Mucosa of gallbladder (tissue), 1 donor: ENCODE measurements at places on chromosomes 6 and 20. TPM values are rescaled to one million over a fixed set of nuclear protein-coding genes. Genes with fewer than 3 reads are reported as not detected.

DNA sequence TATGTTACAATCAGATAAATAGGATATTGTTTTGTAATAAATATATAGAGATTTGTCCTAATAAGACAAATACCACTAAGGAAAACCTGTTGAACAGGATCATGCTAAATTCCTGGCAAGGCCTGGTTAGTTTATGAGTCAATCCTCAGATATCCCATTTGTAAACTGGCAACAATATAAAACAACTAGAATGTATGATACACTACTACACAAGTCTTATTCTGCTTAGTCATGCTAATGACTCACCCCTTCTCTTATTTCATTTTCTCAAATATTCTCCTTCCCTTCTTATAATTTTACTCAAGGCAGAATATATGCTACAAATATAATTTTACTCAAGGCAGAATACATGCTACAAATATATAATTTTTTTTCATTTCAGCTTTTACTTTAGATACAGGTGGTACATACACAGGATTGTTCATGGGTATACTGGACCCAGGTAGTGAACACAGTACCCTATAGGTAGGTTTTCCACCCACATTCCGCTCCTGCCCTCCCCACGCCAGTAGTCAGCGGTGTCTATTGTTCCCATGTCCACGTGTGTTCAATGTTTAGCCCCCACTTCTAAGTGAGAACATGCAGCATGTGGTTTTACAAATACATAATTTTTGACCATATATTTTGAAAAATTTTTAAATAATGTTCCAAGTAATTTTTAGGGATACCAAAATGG lies 6.3 kb downstream of the OSER1 start:
- no peak for DNase-seq

- DNase-seq, result no peak
These were observed 250.3 kb downstream of the TTLL2 start for GRCh38 chr6:167575158-167575696.

Gene ADGRF4
- 0.52 TPM for total RNA-seq

GRCh38 chr6:131565056-131565455 lies 8.0 kb upstream of the ARG1 start:
- no peak for DNase-seq

Gene SLC17A1
- total RNA-seq, result 0.63 TPM

Gene INSM1
- not detected for total RNA-seq

DNA sequence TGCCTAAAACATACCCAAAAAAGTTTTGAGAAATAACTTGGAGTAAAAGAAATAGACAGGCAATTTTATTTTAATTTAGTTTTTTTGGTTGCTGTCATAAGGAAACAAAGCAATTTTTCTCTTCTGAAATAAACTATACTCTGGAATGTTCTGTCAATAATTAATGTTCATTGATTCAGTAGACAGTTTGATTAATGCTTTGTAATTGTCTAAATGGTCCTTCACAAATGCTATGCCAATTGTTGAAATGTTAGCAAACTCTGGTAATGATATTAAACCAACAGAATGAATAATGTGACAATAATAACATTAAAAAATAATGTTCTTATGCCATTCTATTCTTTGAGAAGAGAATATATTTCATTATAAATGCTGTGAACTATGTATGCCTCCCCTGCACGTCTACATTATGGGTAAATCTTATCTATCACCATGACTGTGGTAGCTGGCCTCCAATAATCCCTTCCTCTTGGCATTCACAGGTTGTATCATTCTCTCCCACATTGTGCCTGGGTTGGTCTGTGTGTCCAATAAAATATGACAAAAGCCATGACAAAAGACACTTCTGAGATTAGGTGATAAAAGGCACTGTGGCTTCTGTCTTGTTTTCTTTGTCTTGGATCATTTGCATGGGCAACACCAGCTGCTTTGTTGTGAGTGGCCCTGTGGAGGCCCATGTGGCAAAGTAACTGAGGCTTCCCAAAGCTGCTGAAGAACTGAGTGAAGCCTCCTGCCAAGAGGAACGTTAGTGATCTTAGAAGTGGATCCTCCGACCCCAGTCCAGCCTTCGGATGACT lies 25.1 kb downstream of the IL20RA start:
- DNase-seq, result no peak

DNA sequence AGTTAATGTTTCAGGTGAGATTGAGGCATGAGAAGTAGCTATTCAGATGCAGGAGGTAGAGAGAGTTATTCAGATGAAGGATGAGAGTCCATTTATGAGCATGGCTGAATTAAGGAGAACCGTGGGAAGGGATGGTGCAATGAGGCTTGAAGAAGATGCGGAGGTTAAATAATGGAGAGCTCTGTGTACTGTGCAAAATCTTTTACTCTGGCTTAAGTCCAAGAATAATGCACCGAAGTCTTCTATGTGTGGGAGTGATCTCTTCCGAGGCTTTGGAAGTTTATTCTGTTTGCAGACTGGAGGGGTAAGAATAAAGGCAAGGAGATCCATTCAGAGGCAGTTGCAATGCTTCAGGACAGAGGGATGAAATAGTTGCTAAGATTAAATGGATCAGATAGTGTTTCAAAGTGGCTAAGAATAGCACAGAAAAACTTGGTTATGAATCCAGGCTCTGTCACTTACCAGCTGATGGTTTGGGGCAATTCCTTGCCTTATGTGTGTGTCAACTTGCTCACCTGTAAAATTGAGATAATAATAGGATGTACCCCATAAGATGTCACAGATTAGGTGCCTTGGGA lies 467.1 kb downstream of the HDGFL1 start:
- DNase-seq, result no peak

Gene ENPP4
- total RNA-seq, result 18.0 TPM

Gene KIF25
- total RNA-seq, result 0.43 TPM

DNA sequence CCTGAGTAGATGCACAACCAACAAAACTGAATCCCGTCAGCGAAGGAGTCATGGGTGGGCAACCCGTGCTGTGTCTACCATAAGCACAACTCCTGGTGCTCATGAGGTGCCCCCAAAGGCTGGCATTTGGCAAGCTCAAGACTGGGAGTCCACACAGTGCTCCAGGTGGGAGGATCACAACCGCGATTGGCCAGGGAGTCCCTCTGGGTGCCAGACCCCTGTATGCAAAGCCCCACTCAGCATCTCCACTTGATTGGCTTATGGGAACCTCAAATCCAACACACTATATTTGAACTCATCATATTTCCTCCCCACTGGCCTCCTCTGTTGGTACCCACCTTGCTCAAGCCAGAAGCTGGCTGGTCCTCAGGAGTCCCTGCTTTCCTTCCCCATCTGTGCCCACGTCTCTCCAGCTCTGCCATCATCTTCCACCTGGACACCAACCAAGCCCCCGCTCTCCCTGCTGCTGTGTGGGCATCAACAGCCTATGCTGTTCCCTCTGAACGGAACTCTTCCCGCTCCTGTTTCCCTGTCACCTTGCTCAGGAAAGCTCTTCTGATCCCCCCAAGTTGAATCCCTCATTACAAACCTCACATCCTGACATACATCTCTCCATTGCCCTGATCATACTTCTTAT lies 142.3 kb upstream of the PTPN1 start:
- no peak for DNase-seq

DNA sequence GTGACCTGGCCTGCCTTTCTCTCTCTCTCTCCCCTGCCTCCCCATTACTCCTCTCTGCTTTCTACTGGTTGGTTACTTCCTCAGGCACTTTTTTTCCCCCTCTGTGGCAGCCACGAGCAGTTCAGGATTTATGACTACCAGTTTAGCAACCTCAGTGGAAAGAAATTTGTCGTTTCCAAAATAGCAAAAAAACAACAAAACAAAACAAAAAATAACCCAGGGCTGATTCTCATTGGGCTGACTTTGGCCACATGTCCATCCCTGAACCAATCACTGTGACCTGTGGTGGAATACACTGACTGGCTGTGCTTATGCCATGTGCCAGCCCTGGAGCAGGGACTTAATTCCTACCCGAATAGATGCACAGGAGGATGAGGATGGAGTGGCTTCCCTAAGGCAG lies 137.4 kb downstream of the TFAP2C start:
- DNase-seq, result no peak

GRCh38 chr6:106611030-106611429 lies 18.3 kb downstream of the RTN4IP1 start:
- DNase-seq, result no peak

- DNase-seq, result no peak
These were observed 55.0 kb upstream of the DACT2 start for GRCh38 chr6:168374541-168375071.

DNA sequence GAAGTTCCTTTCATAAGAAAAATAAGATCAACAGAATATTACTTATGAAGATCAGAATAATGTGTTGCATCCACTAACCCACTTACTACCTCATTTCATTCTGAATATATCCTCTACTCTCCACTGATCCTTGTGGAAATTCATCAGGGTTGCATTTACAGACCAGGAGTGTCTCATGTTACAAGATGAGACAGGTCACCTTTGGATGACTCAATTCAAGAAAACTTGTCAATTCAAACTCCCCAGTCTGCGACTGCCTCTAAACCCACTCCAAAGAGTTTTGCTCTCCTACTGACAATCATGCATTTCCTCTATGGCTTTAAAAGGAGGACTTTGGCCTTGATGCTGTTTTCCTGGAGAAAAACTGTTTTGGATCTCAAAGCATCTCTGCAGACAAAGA lies 68.4 kb downstream of the ID4 start:
- no peak for DNase-seq

DNA sequence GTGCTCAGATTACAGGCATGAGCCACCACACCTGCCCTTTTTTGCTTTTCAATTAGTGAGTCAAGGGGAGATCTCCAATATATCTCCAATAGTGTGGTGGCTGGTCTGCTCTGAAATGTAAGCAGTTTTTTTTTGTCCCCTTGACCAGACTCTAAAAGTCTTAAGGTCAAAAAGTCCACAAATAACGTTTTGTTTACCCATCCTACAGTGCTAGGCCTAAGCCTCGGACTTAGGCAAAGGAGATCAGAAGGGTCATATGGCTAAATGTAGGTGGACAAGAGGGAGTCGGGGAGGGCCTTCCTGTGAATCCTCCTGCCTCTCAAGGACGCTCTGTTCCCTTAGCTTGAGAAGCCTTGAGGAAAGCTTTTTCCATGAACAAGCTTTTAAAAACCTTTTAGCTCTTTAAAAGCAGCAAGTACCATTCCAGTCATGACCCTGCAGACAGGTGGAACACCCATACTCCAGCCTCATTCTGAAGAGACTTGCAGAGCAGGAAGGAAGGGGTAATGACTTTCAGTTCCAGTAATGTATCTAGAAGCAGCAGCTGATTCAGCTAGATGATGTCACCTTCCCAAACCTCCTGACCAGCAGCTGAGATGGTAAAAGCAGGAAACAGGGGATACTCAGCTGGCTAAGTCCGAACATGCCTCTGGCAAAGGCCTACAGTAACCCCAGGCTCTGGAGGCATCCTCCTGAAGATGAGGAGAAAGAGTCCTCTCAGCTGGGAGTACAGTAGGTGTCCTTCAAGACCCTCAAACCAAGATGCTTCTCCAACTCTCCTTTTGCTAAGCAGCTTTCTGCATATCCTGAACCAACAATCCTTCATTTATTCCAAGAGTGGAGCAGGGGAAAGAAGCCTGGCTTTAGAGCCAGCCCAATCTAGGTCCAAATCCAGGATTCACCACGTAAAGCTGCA lies 23.6 kb downstream of the BCL2L1 start:
- DNase-seq, result peak; percentile 87

- DNase-seq, result no peak
These were observed 123.8 kb upstream of the TMEM170B start for GRCh38 chr6:11413728-11414127.

DNA sequence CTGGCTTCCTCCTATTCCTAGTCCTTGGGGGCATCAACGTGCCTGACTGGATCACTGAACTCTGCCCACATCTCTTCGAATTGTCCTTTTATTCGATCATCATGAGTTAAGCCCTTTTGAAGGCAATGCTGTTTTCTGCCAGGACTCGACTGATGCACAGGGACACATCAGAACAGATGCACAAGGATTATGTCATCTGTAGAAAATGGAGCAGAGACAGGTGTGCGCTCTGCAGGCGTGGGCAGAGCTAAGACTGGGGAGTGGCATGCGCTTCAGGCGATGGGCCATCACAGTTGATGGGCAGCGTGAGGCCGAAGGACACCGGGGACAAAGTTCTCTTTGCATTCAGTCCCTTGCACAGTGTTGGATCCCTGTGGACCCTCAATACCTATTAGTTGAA lies 13.1 kb downstream of the GABRR1 start:
- DNase-seq, result no peak

DNA sequence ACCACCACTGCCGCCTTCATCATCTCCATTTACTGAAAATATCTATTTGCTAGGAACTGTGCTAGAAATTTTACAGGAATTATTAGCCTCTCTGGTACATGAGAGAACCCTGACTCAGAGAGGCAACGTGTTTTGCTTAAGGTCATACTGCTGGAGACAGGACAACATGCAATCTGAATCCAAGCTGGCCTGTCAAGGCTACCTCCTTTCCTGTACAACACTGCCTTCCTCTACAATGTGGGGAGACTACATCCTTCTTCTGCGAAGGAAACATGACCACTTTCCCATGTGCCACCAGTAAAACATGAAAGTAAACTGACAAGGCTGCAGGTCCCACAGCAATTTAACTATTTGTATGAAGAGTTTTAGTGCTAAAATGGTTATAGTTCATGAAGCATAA lies 200.9 kb downstream of the BACH2 start:
- DNase-seq, result no peak

DNA sequence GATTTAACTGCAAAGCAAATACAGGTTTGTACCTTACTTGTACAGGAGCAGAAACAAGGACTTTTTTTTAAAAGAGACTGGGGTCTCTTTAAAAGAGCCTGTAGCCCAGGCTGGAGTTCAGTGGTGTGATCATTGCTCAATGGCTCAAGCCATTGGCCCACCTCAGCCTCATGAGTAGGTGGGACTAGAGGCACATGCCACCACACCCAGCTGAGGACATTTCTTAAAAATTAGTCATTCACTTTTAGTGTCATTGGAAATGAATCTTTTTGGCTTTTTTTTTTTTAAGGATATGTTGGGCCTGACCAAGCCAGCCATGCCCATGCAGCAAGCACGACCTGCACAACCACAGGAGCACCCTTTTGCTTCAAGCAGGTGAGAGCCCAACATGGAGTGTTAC lies 16.9 kb downstream of the SEC23B start:
- DNase-seq, result no peak

Gene TXLNB
- total RNA-seq, result 0.75 TPM

Gene LY6G6F
- not detected for total RNA-seq

- DNase-seq, result no peak
These were observed 11.7 kb downstream of the TPD52L1 start for GRCh38 chr6:125165256-125165655.

DNA sequence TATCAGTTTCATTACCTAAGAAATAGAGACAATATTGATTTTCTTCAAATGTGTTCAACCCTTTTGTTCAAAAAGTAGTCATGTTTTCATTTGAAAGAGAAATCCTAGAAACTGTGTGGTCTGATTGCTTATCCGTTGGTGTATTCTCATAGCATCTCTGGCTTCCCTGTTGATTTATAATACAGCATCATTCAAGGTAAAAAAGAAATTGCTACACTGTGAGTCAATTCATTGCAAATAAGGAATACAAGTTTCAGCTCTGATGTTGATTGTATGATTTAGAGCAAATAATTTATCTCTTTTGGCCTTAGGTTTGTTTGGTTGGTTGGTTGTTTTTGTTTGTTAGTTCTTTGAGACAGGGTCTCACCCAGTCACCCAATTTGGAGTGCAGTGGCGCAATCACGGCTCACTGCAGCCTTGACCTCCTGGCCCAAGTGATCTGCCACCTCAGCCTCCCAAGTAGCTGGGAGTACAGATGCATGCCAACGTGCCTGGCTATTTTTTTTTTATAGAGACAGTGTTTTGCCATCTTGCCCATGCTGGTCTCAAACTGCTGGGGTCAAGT lies 185.5 kb upstream of the TNFAIP3 start:
- no peak for DNase-seq

Gene TRIM10
- 5.4 TPM for total RNA-seq
